ENCODE measurements at places on chromosomes 7 and 10. TPM values are rescaled to one million over a fixed set of nuclear protein-coding genes. Genes with fewer than 3 reads are reported as not detected.
A peak's percentile ranks its signal among the peaks of the same experiment; 100 is the strongest.

ZNF107 gene
- total RNA-seq: 0.85 TPM

FASTK gene
- 121 TPM for total RNA-seq

PILRA gene
- 25.8 TPM for total RNA-seq

DNA sequence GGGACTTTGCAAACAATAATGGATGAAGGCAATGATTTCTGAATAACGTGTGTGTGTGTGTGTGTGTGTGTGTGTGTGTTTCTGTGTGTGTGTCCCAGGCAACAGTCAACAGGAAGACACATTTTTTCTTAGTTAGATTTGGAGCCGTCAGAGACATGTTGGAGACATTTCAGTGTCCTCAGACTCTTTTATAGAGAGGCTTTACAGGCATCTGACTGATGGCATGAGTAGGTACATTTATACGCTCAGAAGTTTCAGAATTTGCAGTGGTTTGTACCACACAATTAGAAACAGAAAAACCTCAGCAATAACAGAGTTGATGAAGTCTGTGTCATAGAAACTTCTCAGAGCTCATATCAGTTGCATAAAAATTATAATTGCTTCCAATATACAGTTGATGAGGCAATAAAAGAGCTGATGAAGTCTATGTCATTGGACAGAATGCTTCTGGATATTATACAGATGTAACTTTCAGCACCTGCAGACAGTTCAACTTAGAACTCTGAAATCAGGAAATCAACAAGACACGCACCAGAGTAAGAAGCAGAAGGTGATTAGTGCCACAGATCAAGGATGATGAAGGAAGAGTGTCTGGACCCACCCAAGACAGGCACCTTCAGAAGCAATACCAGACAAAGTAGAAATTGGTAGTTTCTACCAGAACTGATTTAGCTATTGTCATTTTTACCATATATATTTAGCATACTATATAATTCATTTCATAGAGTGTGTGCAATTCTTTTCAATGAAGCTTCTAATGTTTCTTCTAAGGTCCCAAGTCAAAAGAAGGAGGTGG is 104.5 kb upstream of the LYZL1 start:
- H3K27ac ChIP-seq: no peak overlapping the region
- H3K36me3 ChIP-seq: no peaks in the 10 kb centered on the region
- no peak for DNase-seq
- no peak overlapping the region for H3K4me3 ChIP-seq

GRCh38 chr7:127771707-127772106 is 119.7 kb downstream of the SND1 start:
- no peak overlapping the region for H3K27ac ChIP-seq
- no peak overlapping the region for H3K4me3 ChIP-seq
- peaks cover 3% of the 10 kb centered on the region for H3K4me1 ChIP-seq
- no peak for DNase-seq
- H3K27me3 ChIP-seq: no peaks in the 10 kb centered on the region

PHYHIPL gene
- not detected for total RNA-seq

SYT15B gene
- 68.3 TPM for total RNA-seq

DNA sequence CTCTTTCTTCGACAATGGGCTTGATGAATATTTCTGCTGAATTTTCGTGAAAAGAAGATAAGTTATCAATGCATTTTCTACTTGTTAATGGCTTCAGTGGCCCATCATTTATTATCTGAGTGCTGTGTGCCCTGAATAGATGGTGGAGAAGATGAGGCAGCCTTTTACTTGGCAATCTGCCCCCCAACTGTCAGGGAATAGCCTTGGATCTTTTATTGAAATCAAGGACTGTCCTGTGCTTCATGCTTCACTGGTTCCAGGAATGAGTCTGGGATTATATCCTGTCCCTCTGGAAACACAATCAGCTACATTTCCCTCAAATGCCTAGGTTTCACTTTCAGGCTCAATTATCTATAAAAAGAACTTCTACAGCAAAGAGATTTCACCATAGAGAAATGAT is 75.9 kb upstream of the NXPH1 start:
- H3K4me1 ChIP-seq: no peaks in the 10 kb centered on the region
- no peak for DNase-seq
- no peak overlapping the region for H3K4me3 ChIP-seq
- H3K27ac ChIP-seq: no peak overlapping the region
- no peaks in the 10 kb centered on the region for H3K27me3 ChIP-seq

FLNC gene
- 117 TPM for total RNA-seq

STAMBPL1 gene
- 37.0 TPM for total RNA-seq

NUTM2D gene
- 10.9 TPM for total RNA-seq

DNA sequence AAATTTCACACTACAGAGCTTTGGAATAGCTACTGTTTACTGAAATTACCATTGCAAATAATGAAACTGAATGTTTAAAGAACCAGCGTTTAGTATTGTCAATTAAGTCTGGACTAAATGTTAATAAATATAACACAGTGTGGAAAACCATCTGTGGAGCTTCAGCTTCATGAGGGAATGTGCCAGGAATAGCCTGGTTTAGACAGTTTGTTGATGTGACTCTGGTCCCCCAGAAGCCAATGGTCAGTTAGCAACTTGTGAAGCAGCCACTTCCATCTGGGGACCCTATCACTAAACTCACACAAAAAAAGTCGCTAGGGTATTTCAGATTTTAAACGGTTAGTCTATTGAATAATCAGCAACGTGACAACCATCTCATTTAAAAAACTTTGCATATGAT is 207.8 kb downstream of the RAMP3 start:
- no peaks in the 10 kb centered on the region for H3K36me3 ChIP-seq
- H3K4me1 ChIP-seq: no peaks in the 10 kb centered on the region
- H3K27ac ChIP-seq: no peak overlapping the region
- no peak for DNase-seq
- H3K4me3 ChIP-seq: no peak overlapping the region

- peaks cover 1% of the 10 kb centered on the region for H3K36me3 ChIP-seq
- H3K4me1 ChIP-seq: peaks cover 13% of the 10 kb centered on the region
- H3K27ac ChIP-seq: peak overlapping the region; percentile 99
- H3K27me3 ChIP-seq: no peaks in the 10 kb centered on the region
- peak overlapping the region; percentile 92 for H3K4me3 ChIP-seq
These were observed 709 bp upstream of the NIPSNAP2 start for GRCh38 chr7:55963584-55964168.

GRCh38 chr10:88401671-88402347 is 181.3 kb downstream of the RNLS start:
- DNase-seq: no peak
- no peaks in the 10 kb centered on the region for H3K27me3 ChIP-seq
- no peak overlapping the region for H3K27ac ChIP-seq
- H3K4me1 ChIP-seq: no peaks in the 10 kb centered on the region
- no peaks in the 10 kb centered on the region for H3K36me3 ChIP-seq

GRCh38 chr7:49321843-49322242 is 397.5 kb downstream of the CDC14C start:
- no peak for DNase-seq
- H3K36me3 ChIP-seq: no peaks in the 10 kb centered on the region
- H3K4me3 ChIP-seq: no peak overlapping the region
- H3K4me1 ChIP-seq: no peaks in the 10 kb centered on the region

DNA sequence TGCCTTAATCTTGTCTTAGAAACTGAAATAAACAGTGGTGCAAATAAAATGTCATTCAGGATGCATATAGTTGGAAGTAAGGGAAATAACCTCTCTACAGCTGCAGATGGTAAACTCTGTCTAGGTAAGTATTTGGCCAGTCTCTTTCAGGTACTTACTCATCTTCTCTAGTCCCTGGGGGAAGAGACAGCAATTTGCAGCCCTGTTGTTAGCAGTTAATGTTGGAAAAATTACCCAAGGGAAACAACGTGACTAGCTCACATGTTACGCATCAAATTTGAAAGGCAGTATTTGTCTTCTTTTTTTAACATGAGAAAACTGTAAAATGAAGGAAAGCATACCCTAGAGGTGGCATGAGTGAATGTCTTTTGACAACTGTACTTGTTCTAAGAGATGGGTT is 3.2 kb upstream of the HUS1 start:
- DNase-seq: no peak
- peaks cover 3% of the 10 kb centered on the region for H3K36me3 ChIP-seq
- no peaks in the 10 kb centered on the region for H3K27me3 ChIP-seq
- no peak overlapping the region for H3K4me3 ChIP-seq
- H3K27ac ChIP-seq: no peak overlapping the region

SEC24C gene
- 65.9 TPM for total RNA-seq

DNA sequence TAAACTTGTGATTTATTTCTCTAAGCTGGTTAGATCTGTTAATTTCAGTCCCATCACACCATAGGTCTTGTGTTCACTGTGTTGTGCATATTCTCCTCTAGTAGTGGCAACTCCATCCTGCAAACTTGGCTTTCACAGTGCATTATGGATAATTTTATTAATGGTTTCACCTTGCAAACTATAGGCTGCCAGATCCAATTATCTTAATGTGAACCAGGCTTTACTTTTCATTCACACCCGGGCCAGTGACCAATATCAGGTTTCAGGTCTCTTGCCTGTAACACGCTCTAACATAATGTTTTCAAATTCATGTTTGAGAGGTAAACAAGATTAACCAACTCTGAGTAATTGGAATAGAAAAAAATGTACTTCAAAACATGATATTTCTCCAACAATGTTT is 1293.0 kb downstream of the REEP3 start:
- H3K27ac ChIP-seq: no peak overlapping the region
- no peaks in the 10 kb centered on the region for H3K4me1 ChIP-seq
- DNase-seq: no peak
- no peaks in the 10 kb centered on the region for H3K36me3 ChIP-seq
- no peaks in the 10 kb centered on the region for H3K27me3 ChIP-seq

- no peak overlapping the region for H3K27ac ChIP-seq
- H3K4me1 ChIP-seq: no peaks in the 10 kb centered on the region
These were observed 23.8 kb downstream of the DHX32 start for GRCh38 chr10:125857185-125857760.

GRCh38 chr7:133528796-133529195 is 275.9 kb downstream of the EXOC4 start:
- H3K36me3 ChIP-seq: no peaks in the 10 kb centered on the region
- H3K4me1 ChIP-seq: no peaks in the 10 kb centered on the region
- H3K27ac ChIP-seq: no peak overlapping the region

FKBP6 gene
- not detected for total RNA-seq

DNA sequence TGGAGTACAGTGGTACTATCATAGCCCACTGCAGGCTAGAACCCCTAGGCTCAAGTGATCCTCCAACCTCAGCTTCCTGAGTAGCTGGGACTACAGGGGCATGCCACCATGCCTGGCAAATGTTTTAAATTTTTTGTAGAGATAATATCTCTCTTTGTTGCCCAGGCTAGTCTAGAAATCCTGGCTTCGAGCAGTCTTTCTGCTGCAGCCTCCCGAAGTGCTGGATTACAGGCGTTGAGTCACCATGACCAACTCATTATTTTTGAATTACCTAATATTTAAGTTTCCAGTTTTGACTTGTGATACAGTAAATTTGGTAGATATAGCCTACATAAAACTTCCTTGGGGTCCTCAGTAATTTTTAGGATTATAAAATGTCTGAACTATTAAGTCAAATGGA is 74.1 kb downstream of the RUNDC3B start:
- no peak overlapping the region for H3K27ac ChIP-seq
- H3K36me3 ChIP-seq: no peaks in the 10 kb centered on the region
- no peaks in the 10 kb centered on the region for H3K4me1 ChIP-seq
- no peaks in the 10 kb centered on the region for H3K27me3 ChIP-seq

GRCh38 chr7:31129067-31129466 is 77.0 kb downstream of the ADCYAP1R1 start:
- H3K36me3 ChIP-seq: no peaks in the 10 kb centered on the region
- no peak overlapping the region for H3K27ac ChIP-seq
- no peaks in the 10 kb centered on the region for H3K27me3 ChIP-seq

- no peaks in the 10 kb centered on the region for H3K27me3 ChIP-seq
- H3K27ac ChIP-seq: peak overlapping the region; percentile 63
- H3K36me3 ChIP-seq: peaks cover 19% of the 10 kb centered on the region
- no peak for DNase-seq
These were observed 87.8 kb downstream of the ZRANB1 start for GRCh38 chr10:125029584-125030242.

MALRD1 gene
- not detected for total RNA-seq

GRCh38 chr10:5775685-5776084 is 37.5 kb downstream of the GDI2 start:
- peaks cover 8% of the 10 kb centered on the region for H3K36me3 ChIP-seq
- H3K4me3 ChIP-seq: peak overlapping the region; percentile 31
- DNase-seq: peak; percentile 15
- H3K27ac ChIP-seq: peak overlapping the region; percentile 63
- no peaks in the 10 kb centered on the region for H3K27me3 ChIP-seq
- peaks cover 25% of the 10 kb centered on the region for H3K4me1 ChIP-seq

TWIST1 gene
- total RNA-seq: 2.0 TPM

GRCh38 chr7:140656548-140657515 is 15.9 kb upstream of the ADCK2 start:
- no peaks in the 10 kb centered on the region for H3K36me3 ChIP-seq
- no peaks in the 10 kb centered on the region for H3K27me3 ChIP-seq
- H3K4me1 ChIP-seq: no peaks in the 10 kb centered on the region
- H3K4me3 ChIP-seq: peak overlapping the region; percentile 45
- no peak overlapping the region for H3K27ac ChIP-seq
- DNase-seq: no peak

EGR2 gene
- total RNA-seq: 11.9 TPM

- H3K4me3 ChIP-seq: no peak overlapping the region
- no peaks in the 10 kb centered on the region for H3K27me3 ChIP-seq
- H3K4me1 ChIP-seq: no peaks in the 10 kb centered on the region
- DNase-seq: no peak
- no peak overlapping the region for H3K27ac ChIP-seq
These were observed 147.0 kb downstream of the HBP1 start for GRCh38 chr7:107315716-107316220.

FAM241B gene
- total RNA-seq: not detected

TEX47 gene
- not detected for total RNA-seq
